ENCODE measurements at places on chromosomes 16 and 17.

DNA sequence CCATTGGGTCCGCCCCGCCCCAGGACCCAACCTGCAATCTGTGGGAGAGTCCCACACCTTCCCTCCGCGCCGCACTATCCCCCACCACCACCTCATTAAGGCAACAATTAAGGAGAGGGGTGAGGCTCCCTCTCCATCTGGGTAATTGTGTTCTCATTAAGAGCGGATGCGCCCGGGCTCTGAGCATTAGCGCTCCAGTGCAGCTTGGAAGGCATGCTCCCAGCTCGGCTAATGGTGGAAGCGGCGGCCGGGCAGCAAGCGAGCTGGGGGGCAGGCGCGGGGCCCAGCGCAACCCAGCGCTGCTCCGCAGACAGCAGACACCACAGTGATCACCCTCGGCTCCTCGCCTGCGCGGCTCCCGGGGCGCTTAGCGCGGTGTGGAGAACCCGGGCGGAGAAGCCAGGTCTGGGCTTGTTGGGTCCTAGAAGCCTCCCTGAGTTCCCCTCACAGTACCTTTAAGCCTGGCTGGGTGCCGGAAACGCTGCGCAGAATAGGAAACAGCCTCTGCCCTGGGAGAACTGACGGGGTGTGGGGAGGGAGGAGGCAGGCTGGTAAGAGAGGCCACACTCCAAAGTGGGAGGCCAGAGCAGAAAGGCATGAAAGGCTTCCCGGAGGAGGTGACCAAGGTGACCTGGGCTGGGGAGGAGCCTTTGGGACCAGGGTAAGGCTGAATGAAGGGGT lies 6.4 kb downstream of the CBLN1 start:
- ATAC-seq = no peak

DNA sequence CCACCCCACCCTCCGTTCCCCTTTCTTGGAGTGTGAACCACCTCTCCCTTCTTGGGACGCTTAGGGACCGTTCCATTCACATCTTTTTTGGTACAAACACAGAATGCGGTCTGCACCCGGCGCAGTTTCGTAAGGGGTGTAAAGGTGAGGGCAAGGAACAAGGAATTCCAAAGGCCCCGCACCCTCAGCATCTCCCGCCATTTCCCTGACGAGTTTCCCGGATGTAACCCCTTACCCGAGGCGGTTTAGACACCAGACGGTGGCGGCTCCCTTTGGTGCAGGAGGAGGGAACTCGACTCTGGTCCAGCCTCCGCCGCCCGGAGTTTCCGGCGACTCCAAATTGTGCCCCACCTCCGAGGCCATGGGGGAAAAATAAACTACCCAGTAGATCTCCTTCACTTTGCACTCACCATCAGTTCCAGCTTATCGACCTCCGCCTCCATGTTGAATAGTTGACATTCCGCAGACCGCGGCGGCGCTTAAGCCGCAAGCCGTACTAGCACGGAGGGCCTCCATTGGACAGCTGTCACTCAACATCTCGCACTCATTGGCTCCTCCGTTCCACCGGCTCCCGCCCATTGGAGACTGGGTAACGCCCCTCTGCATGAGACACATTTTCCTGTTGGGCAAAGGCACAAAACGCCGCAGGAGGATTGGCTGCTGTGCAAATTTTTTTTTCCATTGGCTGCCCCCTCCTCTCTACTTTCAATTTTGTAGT lies at the start of gene SKA2:
TSS of gene SKA2 (minus strand) at position 466 of the 718 bp plus-strand sequence. CDS start at position 443, 23 bp downstream.
- ATAC-seq = peak; percentile 95

DNA sequence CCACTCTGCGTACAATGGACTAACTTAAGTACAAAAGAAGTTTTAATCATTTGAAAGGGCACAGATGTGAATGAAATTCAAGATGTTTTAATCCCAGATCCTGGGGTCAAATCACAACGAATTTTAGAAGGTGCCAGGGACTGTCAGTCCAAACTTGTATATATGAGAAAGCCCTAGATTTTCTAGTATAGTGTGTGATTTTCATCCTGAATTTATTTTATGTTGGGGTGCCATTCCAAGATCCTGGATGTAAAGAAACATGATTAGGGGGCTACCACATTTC lies 64.3 kb downstream of the TUBD1 start:
- ATAC-seq = no peak

- no peak for ATAC-seq
These were observed 151.0 kb downstream of the VPS53 start for GRCh38 chr17:563616-564015.

DNA sequence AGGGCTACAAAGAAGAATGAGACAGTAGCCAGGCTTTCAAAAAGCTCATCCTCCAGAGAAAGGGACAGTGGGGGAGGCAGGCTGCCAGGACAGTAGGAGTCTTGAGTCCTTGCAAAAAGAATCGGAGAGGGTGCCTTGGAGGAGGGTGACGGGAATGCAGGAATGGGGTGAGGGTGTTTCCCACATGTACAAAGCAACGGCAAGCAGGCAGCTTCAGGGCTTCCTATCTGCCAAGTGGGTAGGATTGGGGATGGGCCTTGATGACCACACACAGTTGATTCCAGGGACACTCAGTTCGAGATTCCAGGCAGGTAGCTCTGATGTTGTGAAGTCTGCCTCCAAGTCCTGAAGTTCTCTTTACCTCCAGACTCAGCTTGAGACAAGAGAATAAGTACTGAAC lies 54.4 kb downstream of the C17orf67 start:
- ATAC-seq = no peak

GRCh38 chr16:74837056-74837455 lies 62.4 kb upstream of the FA2H start:
- no peak for ATAC-seq

- no peak for ATAC-seq
These were observed 788 bp downstream of the METTL22 start for GRCh38 chr16:8622315-8622656.

DNA sequence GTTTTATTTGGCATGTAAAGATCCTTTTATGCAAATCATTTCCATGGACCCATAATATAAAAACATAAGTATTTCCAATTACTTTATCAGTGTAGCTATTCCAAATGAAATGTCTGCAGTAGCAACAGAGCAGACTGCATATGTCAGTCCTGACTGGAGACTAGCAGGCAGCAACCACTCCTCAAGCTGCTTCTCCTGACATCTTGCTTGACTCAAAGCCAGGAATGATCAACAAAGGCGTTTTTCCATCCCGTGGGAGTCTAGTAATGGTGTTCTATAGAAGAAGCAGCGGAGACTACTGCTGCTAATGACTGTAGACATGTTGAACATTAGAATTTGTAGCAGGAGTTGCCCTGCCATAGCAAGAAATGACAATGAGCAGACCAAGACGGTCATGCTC lies 73.2 kb upstream of the AKTIP start:
- no peak for ATAC-seq

GRCh38 chr16:1909561-1910231 lies 8.5 kb downstream of the HS3ST6 start:
- no peak for ATAC-seq

DNA sequence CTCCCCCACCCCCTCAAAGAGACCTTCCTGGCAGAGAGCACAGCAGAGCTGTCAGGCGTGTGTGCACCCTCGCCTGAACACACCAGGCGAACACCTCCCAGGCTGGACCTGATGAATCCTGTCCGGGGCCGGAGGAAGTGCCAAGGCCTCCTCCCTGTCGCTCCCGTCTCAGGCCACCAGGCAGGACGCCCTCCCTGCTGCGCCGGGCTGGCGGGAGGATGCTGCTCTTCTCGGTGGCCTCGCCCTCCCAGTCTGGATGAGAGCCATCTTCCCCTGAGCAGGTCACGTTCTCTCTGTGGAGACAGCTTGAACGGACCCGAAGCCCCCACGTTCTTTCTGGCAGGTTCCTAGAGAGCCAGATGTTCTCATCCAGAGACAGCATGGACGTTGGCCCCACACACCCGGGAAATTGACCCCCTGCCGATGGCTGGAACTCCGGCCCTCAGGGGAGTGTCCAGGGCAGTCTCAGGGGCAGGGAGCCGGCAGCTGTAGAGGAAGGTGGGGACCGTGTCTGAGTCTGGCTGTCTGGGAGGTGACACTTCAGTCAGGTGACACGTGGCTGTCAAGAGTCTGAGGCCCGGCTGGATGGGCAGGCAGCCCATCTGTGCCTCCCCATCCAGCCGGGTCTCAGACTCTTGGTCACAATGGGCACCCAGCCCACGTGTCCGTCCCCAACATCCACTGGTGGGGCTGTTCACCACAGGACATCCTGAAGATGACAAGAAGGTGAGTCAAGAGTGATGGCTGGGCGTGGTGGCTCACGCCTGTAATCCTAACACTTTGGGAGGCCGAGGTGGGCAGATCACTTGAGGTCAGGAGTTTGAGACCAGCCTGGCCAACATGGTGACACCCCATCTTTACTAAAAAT lies 5.0 kb upstream of the TIMP2 start:
- no peak for ATAC-seq

DNA sequence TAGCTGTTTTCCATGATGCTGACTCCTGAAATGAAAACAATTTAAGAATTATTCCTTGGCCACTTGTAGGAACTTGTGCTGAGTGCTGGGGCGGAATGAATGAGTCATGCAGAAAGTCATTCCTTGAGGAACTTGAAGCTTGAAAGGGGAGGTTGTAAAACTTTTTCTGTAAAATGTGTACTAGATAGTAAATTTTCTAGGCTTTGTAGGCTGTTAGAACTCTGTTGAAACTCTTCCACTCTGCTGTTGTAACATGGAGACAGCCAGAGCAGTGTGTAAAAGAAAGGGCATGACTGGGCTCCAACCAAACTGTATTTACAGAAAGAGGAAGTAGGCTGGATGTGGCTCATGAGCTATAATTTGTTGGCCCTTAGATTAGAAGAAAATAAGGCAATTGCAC lies 46.1 kb downstream of the ABCA8 start:
- ATAC-seq = peak; percentile 83

GRCh38 chr17:68539548-68540467 lies 27.6 kb downstream of the PRKAR1A start:
- ATAC-seq = no peak

DNA sequence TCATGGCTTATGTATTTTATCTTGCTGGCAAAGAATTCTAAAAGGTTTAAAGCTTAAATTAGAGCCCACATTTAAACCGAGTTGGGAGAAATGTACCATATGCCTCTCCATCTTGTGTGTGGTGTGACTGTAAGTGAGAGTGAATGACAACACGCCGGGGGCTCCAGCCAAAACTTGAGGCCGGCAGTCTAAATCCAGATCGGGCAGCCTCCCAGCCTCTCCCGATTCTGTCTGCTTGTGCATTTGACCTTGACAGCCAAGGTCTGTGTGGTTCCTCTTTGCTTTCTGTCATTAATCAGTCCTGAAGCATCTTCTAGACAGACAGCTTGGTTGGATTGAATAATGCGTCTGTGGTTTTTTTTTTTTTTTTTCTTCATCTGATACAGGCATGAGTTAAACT lies 1093.2 kb upstream of the EEF2KMT start:
- no peak for ATAC-seq

DNA sequence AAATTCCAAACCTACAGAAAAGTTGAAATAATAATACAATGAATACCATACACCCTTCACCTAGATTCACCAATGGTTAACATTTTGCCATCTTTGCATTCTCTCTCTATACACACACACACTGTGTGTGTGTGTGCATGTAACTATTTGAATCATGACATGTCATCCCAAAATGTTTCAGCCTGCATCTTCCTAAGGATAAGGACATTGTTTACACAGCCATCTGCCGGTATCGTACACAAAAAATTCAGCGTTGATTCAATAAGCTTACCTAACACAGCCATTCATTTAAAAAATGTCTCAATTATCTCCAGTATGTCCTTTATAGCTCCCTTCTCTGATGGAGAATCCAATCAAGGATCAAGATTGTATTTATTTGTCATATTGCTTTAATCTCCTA lies 3.9 kb downstream of the MXRA7 start:
- ATAC-seq = no peak

DNA sequence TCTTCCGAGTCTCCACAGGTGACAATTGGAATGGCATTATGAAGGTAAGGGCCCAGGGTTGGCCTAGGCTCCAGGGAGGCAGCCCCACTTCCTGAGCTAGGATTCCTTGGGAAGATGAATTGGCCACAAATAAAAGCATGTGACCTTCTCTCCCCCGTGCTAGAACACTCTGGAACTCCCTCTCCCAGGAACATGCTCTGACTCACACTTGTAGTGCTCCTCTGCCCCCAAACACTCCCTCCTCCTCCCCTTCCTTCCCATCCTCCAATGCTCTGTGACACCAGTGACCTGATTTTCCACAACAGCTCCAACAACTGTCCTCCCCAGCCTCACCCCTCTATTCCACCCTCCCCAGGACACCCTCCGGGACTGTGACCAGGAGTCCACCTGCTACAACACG lies 16.4 kb upstream of the ABCC3 start:
- no peak for ATAC-seq

GRCh38 chr17:57124053-57124452 lies 39.0 kb downstream of the AKAP1 start:
- no peak for ATAC-seq

- no peak for ATAC-seq
These were observed 260.1 kb downstream of the SNX29 start for GRCh38 chr16:12236589-12236988.

DNA sequence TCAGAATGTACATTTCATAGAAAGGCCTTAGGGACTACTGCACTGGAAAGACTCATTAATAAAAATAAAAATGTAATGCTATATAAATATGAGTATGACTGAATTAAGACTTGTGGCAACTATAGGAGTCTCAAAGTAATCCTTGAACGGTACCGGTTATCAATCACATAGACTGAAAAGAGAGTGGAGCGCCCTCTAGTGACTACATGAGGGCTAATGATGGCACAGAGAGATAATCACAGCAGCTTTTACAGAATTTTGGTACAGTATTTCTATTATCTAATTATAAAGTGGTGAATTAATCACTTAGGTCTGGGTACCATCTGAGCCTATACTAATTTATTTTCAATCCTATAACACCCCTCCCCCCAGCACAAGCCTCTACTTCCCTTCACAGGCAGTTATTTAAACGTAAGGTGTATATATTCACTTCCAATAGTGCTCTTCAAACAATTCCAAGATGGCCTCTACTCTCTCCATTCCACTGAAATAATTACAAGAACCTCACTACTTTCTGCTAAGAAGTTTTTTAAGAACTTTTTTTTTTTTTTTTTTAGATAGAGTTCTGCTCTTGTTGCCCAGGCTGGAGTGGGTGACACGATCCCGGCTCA lies 40.7 kb upstream of the ANKFY1 start:
- ATAC-seq = no peak

- no peak for ATAC-seq
These were observed 117.5 kb upstream of the CRHR1 start for GRCh38 chr17:45666641-45667040.

DNA sequence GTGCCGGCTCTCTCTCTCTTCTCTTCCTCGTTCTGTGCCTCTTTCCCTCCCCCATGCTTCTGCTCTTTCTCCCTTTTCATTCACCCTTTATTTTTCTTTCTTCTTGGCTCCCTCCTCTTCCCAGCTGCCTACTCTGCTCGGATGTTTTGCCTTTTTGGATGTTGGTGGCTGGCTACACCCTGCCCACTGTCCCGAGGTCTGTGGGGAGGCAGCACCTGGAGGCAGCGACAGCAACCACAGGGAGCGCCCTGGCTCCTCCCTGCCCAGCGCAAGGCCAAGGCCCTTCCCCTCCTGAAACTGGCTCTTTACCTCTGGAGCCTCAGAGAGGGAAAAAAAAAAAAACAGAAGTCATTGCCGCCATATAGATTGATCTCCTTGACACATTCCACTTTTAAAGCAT lies 20.0 kb downstream of the CLUAP1 start:
- ATAC-seq = peak; percentile 60
